ENCODE measurements at places on chromosomes 3 and 15. TPM values are rescaled to one million over a fixed set of nuclear protein-coding genes. Genes with fewer than 3 reads are reported as not detected.

Gene DIPK2A
- total RNA-seq = 24.6 TPM

Gene TPM1
- total RNA-seq = 1,733 TPM

DNA sequence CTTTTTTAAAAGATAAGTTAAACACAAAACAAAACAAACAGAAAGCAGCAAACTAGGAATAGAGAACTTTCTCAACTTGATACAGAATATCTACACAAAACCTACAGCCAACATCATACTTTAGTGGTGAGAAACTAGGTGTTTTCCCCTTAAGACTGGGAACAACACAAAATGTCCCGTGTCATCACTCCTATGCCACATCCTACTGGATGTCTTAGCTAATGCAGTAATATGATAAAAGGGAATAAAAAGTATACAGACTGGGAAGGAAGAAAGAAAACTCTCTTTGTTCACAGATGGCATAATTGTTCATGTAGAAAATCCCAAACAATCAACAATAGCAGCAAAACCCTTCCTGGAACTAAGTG, 45.9 kb downstream of the TMEM45A start:
- DNase-seq = no peak

Gene ATP8B4
- total RNA-seq = 0.30 TPM

DNA sequence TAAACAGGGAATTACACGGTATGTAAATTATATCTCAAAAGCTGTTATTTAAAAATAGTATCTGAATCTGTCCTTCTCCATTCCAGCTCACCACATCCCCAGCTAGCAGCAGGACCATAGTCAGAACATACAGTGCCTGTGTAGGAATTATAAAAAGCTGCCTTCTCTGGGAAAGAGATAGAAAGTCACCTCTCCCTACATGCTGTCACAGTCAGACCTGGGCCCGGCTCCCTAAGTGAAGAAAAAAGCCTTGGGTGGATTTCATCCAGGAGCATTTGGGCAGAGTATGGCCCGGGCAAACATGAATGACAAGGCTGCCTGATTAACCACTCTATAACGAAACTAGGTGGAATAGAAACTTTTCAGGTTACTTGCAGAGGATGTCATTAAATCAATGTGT, 144.1 kb downstream of the CNTN3 start:
- DNase-seq = no peak

All from renal cortical epithelial cell (primary cell).